ENCODE measurements at places on chromosomes 3 and 15.

DNA sequence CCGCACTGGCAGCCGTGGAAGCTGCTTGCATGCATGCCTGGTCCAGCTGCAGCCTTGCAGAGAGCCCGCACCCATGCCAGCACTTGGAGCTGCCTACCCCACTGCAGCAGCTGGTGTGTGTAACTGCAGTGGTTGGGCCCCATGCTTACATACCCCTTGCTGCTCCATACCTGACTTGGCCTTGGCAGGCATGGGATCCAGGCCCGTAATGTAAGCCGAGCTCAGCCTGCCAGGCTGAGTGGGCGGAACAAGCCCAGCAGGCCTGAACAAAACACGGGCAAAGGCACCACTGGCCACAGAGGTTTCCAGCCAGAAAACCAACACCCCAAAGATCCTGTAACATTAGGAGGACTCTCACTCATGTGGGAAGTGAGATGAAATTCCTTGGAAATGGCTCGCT, 48.3 kb downstream of the SLC6A20 start:
- no peak for DNase-seq

GRCh38 chr3:139534455-139534812, 5.1 kb downstream of the RBP1 start:
- peak; percentile 91 for DNase-seq

DNA sequence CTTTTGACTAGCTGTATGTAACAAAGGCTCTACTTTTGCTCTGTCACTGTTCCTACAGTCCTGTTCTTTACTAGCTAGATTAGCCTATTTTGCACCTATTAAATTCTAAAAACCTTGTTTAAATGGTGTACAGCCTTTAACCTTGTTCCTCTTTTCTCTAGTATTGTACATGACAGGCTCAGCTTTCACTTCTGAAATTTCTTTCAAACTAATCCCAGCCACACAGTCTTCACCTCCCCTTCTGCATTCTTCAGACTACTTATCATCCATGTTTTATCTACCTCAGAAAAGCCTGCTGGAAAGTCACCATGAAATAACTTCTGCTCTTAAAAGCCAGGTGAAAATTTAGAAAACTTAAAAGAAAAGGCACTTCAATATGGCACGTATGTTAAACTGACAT, 122.4 kb downstream of the NECTIN3 start:
- no peak for DNase-seq

- DNase-seq: no peak
These were observed 55.0 kb downstream of the UBE2E2 start for GRCh38 chr3:23258110-23258509.

DNA sequence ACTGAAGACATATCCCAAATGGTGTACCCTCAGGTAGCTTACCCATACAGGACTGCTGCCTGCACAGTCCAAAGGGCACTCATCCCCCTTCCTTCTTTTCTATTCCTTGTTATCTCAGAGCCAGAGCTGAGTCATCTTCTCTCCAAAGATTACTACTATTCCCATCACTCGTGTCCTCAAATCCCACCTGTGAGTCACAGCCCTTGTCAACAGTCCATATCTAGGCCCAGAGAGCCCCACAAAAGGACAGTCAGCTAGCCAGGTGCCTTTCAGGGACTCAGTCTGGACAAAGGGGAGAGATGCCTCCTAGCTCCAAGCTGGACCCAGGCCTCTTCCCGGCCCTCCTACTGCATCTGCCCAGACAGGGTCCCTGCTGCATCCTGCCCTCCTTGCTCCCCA, 11.0 kb downstream of the PARP16 start:
- DNase-seq: no peak

GRCh38 chr15:67446449-67446848, 74.5 kb upstream of the C15orf61 start:
- no peak for DNase-seq

Data from retinal pigment epithelial cell (primary cell).